ENCODE measurements at places on chromosomes 12 and 14.
A peak's percentile ranks its signal among the peaks of the same experiment; 100 is the strongest.

- DNase-seq: no peak
Observed at GRCh38 chr14:55514819-55515490, 65.1 kb upstream of the KTN1 start.

- no peak for DNase-seq
Observed at GRCh38 chr12:76421046-76421445, 72.8 kb upstream of the BBS10 start.

DNA sequence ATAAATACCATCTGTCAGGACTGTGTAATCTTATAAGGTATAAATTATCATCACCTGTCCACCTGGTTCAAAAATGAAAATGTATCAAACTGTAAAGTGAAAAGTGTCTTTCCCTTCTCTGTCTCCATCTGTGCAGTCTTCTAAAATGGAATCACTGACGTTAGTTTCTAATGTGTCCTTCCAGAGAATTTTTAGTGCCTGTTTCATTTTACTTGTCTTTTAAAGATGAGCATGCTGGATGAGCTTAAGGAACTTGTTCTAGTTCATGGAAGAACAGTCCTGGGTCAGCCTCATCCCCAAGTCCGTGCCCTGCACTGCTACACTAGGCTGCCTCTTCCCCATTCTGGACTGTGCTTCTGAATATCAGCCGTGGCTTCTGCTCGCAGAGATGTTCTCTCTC, 5.4 kb upstream of the NT5DC3 start:
- no peak for DNase-seq

DNA sequence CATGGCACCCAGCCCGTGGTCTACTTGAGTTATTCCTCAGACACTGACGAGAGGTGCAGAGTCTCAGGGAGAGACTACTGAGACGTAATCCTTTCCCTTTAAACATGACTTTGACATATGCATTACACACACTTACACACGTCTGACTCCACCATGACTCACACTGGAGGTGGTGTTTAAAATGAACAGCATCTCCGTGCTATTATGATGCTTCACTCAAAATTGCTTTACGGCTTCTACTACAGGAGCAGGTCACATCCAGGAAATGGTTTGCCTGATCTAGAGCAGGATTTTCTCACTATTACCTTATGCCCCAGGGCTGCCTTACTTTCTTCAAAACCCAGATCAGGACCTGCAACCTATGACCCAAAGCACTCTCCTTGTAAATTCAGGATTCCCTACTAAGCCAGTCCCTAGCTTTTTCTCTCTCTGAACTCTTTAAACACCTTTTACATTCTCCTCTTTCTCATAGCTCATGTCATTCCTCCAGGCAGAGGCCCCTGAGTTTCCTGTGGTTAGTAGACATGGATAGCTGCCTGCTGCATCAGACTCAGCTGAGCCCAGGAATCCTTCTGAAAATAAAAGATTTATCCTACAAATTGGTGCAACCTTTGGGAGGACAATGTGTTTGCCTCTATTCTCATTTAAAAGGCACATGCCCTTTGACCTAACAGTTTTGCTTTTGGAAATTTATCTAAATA, 31.2 kb downstream of the TMCC3 start:
- no peak for DNase-seq

GRCh38 chr12:130127532-130127911, 34.7 kb upstream of the FZD10 start:
- no peak for DNase-seq

DNA sequence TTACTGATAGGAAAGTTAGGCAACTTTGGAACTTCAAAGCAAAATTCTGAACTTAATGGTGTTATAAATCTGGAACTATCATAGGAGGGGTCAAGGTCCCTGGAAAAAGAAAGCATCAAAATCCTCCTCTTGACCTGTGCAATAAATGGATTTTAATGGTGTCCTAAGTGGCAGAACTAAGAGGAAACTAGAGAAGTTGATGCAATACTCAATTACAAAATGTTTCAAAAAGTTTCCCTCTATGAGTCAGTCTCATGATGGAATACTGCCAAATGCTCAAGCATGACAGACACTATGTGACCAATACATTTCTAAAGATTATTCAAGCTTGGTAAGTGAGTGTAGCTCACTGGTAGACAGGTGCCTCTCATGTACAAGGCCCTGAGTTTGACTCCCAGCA, 47.7 kb upstream of the ERGIC2 start:
- no peak for DNase-seq

GRCh38 chr14:91291786-91292405, 47.4 kb upstream of the GPR68 start:
- no peak for DNase-seq

- DNase-seq: no peak
Observed at GRCh38 chr14:64569138-64569631, 19.4 kb downstream of the PPP1R36 start.

DNA sequence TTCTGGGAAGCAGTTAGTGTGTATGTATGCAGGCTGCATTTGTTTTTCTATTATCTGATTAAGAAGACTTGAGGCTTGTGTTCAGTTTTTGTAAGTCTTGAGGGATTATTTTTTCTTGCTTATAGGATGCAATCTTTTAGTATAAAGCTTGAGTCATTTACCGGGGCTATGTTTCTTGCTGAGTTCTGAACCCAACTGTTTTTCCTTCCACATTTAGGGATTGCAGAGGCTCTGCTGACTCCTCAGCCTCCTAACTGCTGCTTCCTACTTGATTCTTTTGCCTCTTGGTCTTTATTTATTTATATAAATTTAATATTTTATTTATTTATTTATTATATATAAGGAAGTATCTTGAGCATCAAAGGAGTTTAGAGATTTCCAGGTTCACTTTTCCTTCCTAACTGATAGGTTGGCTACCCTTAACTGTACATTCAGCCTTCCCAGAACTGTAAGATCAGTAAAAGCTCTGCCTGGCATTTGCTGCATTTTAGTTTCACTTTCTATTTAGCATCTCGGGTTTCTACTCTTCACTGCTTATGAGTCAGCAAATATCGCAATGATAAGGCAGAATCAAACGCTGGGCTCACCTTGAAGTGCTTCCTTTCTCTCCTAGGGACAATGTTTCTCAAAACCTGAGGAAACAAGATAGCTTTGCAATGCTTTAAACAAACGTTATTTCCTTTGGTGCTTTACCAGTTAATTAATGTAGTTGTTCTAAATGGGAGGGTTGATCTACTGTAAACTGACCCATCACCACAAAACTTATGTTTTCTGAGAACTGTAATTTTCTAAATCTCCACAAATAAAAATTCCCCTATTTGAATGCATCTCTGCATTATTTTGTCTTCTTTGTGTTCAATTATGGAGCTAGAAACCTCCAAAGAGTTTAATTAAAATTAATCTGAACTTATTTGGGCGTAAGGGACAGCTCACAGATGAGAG, 1183.7 kb upstream of the TMEM132C start:
- DNase-seq: peak; percentile 10

- DNase-seq: no peak
Observed at GRCh38 chr14:68534276-68534675, 258.6 kb downstream of the ZFP36L1 start.

- DNase-seq: no peak
Observed at GRCh38 chr12:63814146-63814772, 30.2 kb upstream of the SRGAP1 start.

DNA sequence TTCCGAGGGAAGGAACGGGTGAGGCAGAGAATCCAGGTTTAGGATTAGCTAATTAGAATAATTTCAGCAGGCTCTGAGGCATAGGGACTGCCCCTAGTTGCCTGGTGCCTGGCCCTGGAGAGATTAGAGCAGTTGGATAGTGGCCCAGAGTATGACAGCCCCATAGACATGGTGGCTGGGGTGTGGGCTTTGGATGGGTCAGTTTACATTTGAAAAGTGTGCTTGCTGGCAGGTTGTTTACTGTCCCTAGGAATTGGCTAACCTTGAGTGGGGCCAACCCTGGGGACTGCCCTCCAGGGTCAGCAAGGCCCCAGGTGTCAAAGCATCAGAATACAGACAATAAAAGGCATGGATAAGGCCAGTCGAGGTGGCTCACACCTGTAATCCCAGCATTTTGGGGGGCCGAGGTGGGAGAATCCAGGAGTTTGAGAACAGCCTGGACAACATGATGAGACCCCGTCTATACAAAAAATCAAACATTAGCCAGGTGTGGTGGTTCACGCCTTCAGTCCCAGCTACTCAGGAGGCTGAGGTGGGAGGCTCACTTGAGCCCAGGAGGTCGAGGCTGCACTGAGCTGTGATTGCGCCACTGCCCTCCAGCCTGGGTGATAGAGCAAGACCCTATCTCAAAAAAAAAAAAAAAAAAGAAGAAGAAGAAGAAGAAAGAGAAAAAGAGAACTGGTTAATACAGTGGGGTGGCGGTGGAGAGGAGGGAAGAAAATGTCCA, 182.3 kb upstream of the PWP1 start:
- no peak for DNase-seq

DNA sequence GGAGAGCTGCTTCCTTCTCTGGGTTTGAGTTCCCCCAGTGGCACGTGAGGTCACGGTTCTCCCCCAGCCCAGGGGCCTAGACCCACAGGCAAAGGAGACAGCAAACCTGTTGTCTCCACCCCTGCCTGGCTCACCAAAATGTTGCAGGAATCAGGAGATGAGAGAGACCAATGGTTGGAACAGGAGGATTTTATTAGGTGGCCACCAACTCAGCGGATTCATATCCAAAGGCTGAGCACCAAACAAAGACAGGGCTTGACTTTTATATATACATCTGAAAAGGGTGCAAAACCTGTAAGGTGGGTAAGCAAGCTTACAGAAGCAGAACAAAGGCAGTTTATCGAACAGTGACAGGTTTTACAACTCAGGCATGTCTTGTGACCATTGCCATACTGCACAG, 9.2 kb upstream of the ADAM21 start:
- no peak for DNase-seq

GRCh38 chr12:89787763-89788162, 79.1 kb upstream of the ATP2B1 start:
- no peak for DNase-seq

- no peak for DNase-seq
Observed at GRCh38 chr12:71158361-71158882, 623 bp upstream of the TSPAN8 start.

DNA sequence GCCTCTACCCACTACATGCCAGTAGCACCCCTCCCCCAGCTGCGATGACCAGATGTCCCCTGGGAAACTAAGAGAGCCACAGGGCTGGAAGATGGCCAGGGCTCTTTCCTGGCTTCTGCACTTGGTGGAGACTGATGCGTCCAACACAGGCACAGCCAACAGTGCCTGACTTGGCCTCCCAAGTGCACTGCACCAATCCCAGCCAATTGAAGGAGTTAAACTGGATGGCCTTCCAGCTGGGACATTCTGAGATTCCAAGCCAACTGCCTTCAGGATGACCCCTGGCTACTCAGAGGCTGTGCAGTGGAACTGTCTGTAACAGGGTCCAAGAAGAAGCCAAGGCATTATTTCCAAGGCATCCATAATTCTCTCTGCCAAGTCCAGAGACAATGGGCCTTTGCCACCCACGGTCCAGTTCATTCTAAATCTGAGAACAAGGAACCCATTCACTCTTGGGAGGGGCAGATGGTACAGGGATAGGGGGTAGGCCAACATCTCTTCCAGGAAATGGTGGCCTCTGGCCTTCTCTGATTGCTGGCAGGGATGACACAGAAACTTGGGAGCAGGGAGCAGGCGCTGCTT, 35.2 kb downstream of the PRIMA1 start:
- DNase-seq: no peak

GRCh38 chr12:2348482-2348852, 295.7 kb downstream of the CACNA1C start:
- no peak for DNase-seq

DNA sequence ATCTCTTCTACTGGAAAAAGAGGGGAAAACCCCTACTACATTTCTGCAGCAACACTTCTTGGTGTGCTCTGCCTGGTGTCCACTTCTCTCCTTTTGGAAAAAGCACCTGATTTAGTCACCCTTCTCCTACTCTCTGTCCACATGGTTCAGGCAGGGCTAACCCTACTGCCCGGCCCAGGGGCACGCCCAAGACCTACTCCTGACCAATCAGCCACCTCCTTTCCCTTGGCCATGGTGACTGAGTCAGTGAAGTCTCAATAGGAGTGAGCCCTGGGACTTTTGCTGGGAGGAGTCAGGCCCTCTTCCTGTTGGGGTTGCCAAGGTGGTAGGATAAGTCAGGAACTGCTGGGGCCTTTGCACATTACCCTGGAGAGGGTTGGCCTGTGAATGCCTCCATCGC, 52.5 kb upstream of the MYL2 start:
- DNase-seq: no peak

DNA sequence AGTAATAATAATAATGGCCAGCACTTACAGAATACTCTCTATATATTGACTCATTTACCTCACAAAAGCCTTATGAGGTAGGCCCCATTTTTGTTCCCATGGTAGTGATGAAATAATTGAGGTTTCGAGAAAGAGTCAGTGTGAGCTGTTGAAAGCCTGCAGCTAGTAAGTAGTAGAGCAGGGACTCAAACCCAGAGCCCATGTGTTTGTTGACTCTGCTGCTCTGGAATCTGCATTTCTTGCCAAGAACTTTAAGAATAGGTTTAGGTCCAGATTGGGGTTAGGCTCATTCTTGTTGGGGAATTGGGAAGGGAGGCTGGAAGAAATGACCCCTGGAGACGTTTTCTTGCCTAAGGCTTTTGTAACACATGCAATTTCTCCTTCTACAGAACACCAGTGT, 27.9 kb downstream of the DYRK4 start:
- no peak for DNase-seq

GRCh38 chr14:33956640-33957039, 5.8 kb upstream of the EGLN3 start:
- no peak for DNase-seq

- no peak for DNase-seq
Observed at GRCh38 chr12:116121453-116121871, 156.0 kb downstream of the MED13L start.

DNA sequence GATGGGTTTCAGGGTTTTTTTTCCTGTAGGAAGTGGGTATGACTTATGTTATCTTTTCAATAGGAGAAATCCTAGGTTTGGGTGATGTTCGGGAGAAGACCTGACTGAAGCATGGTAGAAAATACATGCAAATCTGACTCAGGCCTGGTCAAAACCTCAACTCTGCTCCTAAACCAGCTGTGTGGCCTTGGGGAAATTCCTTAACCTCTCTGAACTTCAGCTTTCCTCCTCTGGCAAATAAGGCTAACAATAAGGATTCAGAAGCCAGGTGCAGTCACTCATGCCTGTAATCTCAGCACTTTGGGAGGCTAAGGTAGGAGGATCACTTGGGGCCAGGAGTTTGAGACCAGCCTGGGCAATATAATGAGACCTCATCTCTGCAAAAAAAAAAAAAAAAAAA, 148.5 kb downstream of the PHETA1 start:
- DNase-seq: no peak

Measured in CD4-positive, alpha-beta T cell treated with Interleukin-6 for 4 hours (primary cell).